ENCODE measurements at places on chromosomes 7 and 10. TPM values are rescaled to one million over a fixed set of nuclear protein-coding genes. Genes with fewer than 3 reads are reported as not detected.

ADRA2A gene
- not detected for total RNA-seq

- DNase-seq = no peak
Observed at GRCh38 chr10:113423981-113424721, 128.7 kb upstream of the HABP2 start.

- no peak for DNase-seq
Observed at GRCh38 chr10:132329565-132330485, 2.2 kb upstream of the LRRC27 start.

- no peak for DNase-seq
Observed at GRCh38 chr10:30436191-30436611, 2.2 kb downstream of the MAP3K8 start.

DNA sequence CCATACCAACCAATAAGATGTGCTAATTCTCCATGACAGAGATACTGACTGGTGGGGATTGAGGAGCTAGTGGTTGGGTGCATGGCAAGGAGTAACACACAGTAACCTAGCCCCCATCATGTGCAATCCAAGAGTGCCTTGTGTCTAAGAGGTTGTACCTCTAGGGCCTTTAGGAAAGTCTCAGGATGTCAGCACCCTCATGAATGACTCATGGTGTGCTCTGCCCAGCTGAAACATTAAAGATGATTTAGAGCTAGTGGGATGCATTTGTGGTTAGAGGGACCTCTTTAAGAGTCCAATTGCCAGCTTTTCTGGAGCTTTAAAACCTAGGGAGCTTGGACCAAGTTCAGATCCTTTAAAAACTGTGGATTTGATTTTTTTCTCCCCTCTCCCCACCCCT, 181.1 kb downstream of the HERPUD2 start:
- no peak for DNase-seq

DNA sequence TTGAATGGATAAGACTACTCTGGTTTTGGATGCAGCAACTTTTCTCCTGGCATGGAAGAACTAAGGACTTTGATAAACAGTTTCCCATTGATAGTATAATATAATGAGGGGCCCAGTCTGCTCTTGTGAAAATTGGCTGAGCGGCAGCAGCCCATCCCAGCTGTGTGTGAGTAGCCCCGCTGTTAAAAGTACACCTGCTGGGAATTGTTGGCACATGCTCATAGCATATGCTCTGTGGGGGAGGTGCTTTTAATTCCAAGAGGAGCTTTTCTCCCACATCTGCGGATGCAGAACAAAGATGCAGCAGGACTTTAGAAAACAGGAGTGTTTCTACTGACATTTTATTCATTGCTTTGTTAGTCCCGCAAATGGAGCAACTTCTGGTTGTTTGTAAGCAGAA, 19.0 kb downstream of the SRI start:
- DNase-seq = no peak

DNA sequence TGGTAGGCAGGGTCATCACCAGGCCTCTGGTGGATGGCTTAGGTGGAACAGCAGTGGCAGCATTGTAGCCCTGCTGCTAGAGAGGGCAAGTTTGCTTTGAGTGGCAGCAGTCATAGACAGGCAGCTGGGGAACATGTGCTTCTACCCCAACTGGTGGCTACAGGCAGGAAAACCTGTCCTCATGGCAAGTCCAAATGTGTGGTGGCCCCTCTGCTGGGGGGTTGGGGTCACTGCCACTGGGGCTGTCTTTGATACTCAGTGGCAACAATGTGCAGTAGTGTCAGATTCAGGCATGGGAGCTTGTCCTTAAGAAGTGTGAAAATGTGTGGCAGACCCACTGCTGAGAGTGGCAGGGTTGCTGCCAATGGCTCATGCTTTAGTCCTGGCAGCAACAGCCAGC, 186.2 kb upstream of the NPSR1 start:
- DNase-seq = no peak

- DNase-seq = no peak
Observed at GRCh38 chr10:74097776-74098175, 52.9 kb downstream of the AP3M1 start.

All from HepG2 (cell line).